ENCODE measurements at places on chromosomes 5 and 9.

- peak; percentile 21 for DNase-seq
Measured at GRCh38 chr9:129489838-129490582, 130.9 kb downstream of the C9orf50 start.

DNA sequence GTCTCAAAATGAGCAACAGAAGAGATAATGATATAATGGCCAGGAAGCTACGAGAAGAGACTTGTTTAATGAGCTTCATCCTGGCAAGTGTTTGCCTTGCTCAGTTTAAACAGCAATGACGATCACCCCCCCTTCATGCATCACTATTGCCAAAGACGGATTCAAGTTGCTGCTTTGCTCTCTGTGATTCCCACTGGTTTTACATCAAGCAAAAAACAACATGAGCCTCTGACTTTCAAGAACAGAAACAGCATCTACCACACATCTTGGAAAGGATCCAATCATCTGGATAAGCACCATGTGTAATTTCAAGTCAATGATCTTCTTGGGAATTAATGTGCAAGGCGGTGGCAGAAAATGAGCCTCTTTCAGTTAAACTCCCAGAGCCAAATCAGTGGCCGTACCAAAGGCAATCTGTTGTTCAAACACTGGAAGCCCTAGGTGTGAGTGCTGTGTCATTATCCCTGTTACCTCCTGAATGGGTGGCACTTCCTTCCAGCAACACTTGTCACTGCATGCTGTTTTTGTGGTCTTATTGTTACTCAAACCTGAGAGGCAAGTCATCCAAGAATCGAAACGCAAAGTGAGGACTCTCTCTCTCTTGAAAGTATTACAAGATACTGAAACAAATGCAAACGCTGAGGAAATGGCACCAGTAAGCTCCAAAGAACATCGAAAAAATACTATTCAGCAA lies 72.8 kb downstream of the MED27 start:
- peak; percentile 94 for DNase-seq

DNA sequence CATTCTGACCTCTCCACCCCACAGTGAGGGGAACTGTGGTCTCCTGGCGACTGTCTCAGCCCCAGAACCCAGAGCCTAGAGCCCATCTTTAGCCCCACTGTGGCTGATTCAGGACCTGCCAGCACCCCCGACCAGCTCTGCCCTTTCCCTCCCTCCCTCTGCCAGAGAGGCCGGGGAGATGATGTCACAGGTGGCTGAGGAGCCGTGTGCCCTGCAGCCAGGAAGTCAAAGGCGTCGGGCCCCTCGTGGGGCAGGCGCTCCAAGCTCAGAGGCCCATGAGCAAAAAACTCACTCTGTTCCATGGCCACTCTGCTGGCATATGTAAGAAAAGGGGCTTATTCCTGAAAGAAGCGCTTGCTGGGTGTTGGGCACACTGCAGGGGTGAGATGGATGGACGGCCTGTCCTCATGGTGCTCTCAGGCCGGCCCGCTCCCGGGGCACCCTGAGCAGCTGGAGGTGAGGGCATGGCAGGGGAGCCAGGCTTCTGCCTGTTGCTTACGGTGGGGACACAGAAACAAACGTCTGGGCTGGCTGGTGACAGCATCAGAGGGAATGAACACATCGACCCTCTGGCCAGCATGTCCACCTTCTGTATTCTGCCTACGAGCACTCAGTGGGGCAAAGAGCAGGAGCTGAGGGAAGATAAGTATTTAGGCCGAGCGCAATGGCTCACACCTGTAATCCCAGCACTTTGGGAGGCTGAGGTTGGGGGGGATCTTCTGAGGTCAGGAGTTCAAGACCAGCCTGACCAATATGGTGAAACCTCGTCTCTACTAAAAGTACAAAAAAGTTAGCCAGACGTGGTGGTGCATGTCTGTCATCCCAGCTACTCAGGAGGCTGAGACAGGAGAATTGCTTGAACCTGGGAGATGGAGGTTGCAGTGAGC lies 41.1 kb downstream of the LAMC3 start:
- no peak for DNase-seq

DNA sequence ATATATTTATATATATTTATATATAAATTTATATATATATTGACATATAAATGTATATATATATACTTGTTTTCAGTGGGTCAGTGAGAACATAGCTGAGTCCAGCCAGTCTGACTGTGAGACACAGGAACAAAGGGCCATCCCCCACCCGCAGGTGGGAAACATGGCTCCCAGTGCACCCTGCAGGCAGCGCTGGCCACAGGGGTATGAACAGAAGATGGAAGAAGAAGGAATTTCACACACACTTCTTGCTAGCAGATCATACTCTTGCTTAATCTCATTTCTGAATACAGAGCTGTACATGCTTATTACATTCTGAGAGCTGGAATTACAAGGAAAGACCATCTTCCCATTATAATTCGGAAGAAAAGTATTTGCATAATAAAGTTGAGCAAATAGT lies 595.4 kb downstream of the IRX1 start:
- DNase-seq, result peak; percentile 21

DNA sequence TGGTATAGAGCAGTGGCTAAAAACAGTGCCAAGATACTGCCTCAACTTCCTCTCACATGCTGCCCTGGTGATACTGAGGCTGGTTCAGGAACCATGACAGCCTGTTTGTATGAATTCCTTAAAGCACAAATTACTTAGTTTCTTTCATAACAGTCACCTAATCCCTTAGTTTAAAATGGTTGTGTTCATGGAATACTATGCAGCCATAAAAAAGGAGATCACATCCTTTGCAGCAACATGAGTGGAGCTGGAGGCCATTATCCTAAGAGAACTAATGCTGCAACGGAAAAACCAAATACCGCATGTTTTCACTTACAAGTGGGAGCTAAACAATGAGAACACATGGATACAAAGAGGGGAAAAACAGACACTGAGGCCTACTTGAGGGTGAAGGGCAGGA lies 21.8 kb downstream of the ZFP62 start:
- no peak for DNase-seq

DNA sequence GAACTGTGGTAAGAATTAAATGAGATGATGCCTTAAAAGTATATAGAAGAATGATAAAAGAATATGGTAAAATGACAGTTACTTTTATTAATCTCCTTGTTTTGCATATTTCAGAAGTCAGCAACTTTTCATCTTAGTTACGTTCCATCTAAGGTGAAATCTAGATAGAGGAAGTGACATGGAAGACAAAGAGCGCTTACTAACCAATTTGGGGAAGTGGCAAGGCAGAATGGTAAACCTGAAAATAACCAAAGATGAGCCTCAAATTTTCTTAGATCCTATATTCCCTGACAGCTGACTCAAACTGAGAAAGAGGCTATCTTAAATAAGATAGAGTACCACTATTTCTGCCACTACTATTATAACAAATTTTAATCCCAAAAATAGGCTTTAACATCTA lies 52.5 kb downstream of the FGF10 start:
- no peak for DNase-seq

DNA sequence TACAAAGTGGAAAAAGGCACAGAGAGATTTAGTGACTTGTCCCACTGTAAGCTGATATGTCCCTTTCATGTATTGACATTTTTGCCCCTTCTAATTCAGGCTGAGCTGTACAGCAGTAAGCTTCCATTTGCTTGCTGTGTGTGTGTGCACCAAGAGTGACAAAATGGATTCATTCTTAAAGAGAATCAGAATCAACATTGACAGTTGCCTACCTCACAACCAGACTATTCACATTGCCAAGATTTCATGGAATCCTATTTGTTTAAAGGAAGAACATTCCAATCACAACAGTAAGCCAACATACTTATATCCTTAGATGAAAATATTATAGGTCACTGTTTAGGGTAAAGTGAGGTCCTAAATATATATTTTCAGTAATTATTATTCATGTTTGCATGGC lies 102.6 kb downstream of the TMEM232 start:
- no peak for DNase-seq

DNA sequence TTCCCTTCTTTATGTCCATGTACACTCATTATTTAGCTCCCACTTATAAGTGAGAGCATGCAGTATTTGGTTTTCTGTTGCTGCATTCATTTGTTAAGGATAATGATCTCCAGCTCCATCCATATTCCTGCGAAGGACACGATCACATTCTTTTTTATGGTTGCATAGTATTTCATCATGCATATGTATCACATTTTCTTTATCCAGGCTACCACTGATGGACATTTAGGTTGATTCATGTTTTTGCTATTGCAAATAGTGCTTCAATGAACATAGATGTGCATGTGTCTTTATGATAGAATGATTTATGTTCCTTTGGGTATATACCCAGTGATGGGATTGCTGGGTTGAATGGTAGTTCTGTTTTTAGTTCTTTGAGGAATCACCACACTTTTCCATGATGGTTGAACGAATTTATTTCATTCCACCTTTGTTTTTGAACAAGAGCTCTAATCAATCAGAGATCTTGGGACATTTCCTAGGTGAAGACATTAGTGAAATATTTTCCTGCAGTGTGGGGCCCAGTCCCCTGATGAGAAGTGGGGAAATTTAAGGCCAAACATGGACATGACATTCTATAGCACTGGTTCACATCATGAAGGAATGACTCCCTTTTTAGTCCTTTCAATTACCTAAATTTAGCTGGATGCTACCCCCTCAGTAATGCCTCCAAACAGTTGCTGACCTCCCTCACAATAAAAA lies 7.1 kb upstream of the TEX48 start:
- no peak for DNase-seq

DNA sequence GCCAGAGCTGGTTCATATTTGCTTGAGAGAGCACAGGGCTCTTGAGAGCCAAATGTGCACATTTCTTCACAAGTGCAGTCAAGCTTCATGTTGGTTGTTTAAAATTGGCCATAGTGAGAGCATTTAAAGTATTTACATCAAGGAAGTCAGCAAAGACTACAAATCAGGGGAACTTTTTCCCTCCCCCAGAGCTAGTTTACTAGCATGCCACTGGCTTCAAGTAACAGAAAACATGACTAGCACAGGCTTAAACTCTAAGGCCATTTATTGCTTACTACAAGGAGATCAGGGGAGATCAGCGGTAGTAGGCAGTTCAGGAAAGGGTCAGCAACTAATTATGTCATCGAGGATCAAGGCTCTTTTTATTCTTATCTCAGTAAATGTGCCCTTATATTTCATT lies 11.0 kb upstream of the CCDC171 start:
- peak; percentile 50 for DNase-seq

- no peak for DNase-seq
Measured at GRCh38 chr5:5598547-5599113, 176.2 kb downstream of the ICE1 start.

- no peak for DNase-seq
Measured at GRCh38 chr5:22988937-22989336, 135.8 kb upstream of the CDH12 start.

- no peak for DNase-seq
Measured at GRCh38 chr5:146993876-146994530, 115.4 kb upstream of the PPP2R2B start.

DNA sequence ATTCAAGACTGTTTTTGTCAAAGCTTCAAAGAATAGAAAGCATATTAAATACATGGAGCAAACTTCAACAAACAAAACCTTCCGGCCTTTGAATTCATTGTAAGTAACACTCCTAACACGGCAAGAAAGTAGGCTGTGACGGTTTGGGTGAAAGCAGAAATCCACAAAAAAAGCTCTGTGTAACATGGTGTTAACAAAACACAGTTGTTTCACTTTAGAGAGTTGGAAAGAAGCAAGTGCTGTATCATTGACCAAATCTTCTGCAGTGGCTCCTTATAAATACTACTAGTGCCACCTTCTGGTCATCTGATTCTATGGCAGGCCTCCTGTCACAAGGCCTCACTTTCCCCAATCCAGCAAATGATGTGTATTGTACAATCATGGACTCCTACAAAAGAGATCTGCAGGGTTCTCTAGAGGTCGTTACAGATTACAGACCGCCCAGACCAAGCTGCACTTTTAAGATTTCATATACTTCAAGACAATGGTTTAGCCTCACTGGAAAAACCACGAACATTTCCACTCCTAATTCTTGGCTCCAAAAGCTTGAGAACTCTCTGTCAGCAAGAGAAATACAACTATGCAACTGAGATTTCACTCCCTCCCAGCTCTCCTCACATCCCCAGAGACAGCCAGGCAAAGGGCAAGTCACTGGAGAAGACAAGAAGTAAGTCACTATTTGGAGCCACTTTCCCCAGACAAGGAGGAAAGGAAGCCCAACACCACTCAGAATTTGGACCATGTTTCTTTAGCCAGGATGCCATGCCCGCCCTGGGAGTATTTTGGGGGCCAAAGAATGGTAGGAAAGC lies 196.2 kb downstream of the DTWD2 start:
- peak; percentile 67 for DNase-seq

DNA sequence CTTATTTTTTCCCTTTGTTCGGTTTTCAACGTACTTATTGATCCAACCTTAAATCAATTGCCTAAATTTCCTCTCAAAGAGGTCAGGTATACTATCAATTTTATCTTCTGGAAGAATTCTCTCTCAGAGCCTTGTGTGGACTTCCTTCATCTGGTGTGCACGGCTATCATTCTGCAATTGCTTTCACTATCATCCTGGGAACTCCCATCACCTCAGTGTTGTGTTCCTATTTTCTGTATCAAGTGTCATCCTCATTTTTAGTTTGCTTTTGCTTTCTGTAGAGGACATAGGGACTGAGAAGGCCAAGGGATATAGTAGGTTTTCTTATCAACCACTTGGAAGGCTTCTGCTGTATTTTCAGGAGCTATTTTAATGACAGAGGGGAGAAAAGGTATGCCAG lies 11.3 kb downstream of the STOM start:
- no peak for DNase-seq

GRCh38 chr5:21680641-21681040 lies 1172.5 kb downstream of the CDH12 start:
- no peak for DNase-seq

GRCh38 chr9:121394292-121394691 lies 24.2 kb upstream of the STOM start:
- no peak for DNase-seq

Measured in NCI-H2171 treated with DMSO at 0.1 percent for 48 hours (cell line).